ENCODE measurements at places on chromosomes 12 and 14.

- DNase-seq: no peak
These were observed 18.4 kb downstream of the ZFYVE1 start for GRCh38 chr14:73008501-73008900.

DNA sequence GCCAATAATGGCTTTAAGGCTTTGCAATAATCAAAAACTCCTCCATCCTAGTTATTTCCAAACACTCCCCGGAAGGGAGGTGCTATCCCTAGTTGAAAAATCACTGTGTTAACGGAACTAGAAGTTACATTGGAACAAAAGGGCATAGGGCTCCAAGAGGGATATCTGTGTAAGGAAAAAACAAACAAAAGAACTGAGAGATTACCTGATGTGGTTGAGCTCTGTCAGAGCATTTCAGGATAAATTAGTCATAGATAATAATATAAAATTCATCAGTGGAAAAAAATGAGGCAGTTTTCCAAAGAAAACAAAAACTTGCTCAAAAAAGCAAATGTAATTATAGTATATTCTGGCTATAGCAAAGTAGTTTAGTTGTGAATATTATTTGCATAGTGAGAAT lies 27.4 kb upstream of the PAPLN start:
- DNase-seq: no peak

DNA sequence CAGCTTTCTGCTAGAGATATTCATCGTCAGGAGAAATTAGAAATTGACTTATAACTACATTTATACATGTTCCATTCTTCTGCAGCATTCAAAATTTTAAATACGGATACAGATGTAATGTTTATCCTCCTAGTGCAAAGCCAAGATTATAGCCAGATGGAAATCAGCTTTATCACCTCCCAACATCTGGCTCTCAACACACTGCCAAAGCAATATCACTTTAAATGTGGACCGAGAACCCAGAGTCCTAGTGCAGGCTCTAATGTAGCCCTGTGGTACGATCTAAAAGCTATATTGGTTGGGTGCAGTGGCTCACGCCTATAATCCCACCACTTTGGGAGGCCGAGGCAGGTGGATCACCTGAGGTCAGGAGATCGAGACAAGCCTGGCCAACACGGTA lies 6.5 kb downstream of the MLH3 start:
- no peak for DNase-seq

DNA sequence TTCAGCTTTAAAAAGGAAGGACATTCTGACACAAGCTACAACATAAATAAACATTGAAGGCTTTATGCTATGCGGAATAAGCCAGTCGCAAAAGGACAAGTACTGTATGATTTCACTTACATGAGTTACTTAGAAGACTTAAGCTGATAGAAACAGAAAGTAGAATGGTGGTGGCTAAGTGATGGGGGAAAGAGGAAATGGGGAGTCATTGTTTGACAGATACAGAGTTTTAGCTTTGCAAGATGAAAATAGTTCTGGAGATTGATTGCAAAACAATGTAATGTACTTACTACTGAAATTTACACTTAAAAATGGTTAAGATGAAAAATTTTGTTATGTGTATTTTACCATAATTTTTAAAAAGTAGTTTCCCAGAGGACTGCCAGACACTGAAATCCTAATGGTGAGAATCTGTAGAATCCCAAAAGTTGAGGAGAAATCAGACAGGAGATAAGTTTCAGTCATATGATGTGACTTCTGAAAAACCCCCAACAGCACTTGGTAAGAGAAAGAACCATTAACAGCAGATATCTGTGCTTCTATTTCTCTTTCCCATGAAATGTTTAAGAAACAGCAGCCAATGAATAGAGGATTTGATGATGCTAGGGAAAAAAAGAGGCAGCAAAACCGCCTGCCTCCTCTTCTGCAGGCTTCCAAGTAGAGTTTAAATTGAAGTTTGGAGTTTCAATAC lies 16.6 kb upstream of the CLEC2A start:
- DNase-seq: no peak

DNA sequence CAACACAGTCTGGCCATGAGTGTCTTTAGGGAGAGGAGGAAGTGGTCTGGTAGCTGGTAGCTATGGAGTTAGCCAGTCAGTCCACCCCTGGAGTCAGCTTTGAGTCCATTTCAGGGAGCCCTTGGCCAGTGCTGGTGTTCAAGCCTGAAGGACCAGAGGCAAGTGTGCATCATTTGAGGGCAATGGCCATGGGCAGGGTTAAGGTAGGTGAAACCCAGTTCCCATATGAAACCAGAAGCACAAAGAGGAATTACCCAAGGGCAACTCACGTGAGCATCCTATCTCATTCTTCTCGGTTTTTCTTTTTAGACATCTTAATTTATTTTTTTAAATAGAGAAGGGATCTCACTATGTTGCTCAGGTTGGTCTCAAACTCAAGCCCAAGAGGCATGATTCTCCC lies 61.3 kb upstream of the ACTN1 start:
- DNase-seq: no peak

- DNase-seq: no peak
These were observed 44.4 kb upstream of the GNG2 start for GRCh38 chr14:51816031-51816430.

DNA sequence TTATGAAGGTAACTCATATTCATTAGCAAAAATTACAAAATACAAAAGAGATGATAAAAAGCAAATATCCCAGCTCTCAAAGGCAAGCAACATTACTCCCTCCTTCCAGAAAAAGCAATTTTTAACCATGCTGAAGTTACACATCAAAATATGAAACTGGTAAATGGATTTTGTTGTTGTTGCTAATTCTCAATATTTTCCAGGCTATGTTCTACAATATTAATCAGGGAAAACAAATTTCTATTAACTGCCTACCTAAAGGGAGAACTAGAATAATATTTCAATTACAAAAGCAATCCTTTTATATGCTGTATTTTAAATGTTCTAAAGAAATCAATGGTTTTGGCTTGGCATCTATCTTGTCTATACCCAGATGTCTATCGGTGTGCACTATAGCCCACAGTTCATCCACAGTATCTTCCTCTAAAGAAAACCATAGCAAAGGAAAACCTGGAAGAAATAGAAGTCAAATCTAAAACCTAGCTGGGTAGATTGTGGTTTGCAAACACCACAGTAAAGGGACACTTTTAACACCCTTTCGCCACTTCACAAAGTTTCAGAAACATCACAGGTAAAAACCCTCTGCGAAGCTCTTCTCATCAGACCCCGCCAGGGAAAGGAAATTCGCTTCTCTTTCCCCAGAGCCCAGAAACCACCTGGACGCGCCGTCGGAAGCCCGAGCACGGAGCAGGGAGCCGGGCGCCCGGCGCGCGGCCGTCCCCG lies 32.0 kb downstream of the TC2N start:
- DNase-seq: no peak

DNA sequence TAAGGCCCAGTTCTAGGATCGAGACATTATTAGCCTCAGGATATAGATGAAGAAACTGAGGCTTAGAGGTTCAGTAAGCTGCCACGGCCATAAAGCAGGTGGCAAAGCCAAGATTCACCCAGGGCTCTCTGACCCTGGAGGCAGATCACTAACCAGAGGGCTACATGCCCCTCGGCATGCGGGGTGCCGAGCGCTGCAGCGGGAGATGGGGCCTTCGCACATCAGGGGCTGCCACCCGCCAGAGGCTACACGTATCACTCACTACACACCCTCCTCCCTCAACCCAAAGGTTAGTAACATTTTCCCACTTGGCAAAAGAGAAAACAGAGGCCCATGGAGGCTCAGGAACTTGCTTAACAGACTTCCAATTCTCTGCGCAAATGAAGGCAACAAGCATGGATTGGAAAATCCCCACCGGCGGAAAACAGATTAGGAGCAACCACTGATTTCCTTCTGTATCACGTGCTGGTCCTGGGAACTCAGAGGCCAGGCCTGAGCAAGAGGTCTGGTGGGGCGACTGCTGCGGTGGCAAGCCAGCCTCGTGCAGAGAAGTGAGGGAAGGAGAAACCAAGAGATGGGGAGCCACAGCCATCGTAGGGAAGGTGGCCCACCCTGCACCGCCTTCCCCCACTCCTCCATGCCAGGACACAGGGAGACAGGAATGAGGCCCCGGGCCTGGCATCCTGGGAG lies 6.0 kb downstream of the CCDC85C start:
- no peak for DNase-seq

- DNase-seq: no peak
These were observed 62.4 kb downstream of the PRKAB1 start for GRCh38 chr12:119730381-119730780.

DNA sequence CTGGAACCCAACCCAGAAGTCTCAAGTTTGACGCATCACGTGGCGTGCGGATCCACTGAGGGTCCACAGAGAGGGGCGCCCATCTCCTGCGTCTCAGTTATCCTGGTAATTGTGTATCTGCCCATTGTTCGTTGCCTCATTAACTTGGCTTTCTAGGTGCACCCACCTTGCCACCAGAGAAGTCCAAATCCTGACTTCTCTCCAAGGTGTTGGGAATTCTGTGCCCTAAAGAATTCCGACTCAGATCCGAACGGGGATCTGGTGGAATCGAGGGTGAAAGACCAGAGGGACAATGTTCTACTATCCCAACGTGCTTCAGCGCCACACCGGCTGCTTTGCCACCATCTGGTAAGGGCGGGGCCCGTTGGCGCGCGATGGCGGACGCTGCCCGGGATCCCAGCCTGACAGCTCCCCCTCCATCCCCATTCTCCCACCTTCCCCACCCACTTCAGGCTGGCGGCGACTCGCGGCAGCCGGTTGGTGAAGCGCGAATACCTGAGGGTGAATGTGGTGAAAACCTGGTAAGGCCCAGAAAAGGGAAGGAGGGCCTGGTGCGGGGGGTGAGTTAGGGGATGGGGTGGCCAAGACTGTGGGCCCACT lies 481 bp downstream of the REC8 start:
- DNase-seq: no peak

- DNase-seq: no peak
These were observed at the start of gene NCOR2 for GRCh38 chr12:124566997-124567672. NCOR2 (minus strand) TSS chr12:124567612; CDS start chr12:124495251, 72,361 bp downstream.

- no peak for DNase-seq
These were observed 95.5 kb downstream of the TMX1 start for GRCh38 chr14:51335531-51335930.

GRCh38 chr12:62006076-62006732 lies 254.0 kb upstream of the USP15 start:
- no peak for DNase-seq

DNA sequence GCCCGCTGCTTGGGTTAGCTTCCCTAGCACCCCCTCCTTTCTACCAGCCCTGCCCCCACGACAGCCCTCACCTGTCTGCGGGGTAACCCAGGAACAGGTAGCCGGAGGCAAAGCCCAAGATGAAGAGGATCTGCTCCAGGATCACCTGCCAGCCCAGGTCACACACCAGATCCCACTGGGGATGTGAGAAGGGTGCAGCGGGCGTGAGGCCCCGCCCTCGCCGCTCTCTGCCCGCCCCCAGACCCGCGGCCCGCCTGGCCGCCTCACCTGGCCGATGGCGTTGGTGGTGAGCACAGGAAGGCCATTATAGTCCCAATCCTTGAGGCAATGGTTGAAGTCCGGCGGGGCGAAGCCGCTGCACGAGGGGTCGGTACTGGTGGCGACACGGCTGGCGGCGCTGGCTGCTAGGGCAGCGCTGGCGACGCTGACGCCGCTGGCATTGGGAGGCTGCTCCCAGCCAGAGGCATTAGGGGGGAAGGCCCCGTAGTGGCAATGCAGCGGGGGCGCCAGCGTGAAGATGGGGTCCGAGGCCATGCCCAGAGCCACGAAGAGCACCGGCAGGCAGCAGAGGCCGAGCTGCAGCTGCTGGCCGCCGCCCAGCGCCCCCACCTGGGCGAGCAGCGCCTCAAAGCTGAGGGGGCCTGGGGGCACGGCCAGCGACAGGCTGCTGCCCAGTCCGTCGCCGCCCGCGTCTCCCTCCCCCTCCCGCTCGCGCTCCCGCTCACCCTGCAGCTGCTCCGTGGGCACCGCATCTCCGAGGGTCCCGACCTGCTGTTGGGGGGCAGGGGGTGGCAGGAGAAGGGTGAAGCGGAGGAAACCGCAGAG lies 794 bp downstream of the SLC22A17 start:
- DNase-seq: peak; percentile 54

DNA sequence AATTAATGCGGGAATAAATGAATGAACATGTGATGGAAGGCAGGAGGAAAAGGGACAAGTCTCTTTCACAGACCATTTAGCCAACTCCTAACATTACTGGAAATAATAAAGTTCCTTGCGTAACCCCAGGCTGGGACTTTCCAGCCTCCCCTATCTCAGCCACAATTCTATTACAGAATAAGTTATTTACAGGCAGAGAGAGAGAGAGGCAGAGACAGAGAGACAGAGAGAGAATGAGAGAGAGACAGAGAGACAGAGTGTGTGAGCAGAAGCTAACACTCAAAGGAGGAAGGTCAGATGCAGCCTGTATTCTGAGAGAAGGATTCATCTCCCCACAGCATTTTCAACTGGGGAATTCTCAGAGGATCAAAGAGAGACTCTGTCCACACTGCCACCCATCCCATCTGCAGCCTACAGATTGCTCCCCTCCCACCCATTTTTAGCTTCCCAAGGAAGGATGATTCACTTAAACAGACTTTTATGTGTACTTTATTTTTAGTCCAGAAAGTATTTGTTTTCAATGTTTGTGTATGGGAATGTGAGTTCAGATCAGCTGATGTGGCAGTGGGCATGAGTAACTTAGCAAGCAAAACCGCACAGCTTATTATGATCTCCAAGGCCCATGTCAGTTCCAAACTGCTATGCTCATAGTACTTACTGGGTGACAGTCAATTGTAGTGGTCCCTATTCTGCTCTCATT lies 165.7 kb downstream of the CAND1 start:
- no peak for DNase-seq

- DNase-seq: no peak
These were observed 59.1 kb downstream of the KCNA5 start for GRCh38 chr12:5102806-5103205.

DNA sequence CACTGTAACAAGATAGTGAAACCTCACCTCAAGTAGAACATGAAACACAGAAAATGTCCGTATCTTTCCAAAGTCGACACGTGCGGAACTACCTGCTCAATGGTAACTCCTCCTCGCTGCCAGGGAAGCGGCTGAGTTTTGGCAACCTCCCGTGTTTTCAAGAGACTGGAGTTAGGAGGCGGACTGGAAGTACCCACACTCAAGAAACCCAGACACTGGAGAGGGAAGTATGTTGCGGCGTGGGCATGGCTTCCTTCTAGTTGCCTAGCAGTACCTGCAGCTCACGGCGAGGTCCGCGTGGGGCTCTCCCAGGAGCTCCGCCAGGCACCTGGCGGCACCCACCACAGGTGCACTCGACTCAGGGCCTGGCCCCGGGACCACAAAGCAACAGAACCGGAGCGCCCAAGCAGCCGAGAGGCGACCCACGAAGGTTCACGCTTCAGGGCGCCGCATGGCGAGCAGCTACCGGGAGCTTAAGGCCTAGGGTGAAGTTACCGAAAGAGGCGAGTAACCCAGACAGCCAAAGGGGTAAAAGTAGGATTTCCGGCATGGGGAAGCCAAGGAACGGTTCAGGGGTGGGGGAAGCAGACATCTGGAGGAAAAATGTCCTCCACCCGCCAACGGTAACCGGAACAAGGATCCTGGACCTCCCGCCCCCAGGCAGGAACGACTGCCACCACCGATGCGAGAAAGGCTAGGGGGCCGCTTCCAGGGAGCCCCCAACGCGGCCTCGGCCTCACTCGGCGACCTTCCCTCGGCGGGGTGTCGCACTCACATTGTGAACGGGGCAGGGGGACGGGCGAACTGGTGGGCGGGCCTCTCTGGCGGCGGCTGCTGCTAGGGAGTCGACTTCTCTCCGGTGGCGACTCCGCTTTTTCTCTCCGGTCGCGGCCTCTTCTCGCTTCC lies 608 bp downstream of the PTGES3 start:
- peak; percentile 25 for DNase-seq
